ENCODE measurements at places on chromosomes 11 and 22.

GRCh38 chr22:49380828-49381114, 446.9 kb downstream of the BRD1 start:
- no peak for DNase-seq

- DNase-seq: peak; percentile 17
Measured at GRCh38 chr11:119941171-119941570, 196.7 kb downstream of the TRIM29 start.

DNA sequence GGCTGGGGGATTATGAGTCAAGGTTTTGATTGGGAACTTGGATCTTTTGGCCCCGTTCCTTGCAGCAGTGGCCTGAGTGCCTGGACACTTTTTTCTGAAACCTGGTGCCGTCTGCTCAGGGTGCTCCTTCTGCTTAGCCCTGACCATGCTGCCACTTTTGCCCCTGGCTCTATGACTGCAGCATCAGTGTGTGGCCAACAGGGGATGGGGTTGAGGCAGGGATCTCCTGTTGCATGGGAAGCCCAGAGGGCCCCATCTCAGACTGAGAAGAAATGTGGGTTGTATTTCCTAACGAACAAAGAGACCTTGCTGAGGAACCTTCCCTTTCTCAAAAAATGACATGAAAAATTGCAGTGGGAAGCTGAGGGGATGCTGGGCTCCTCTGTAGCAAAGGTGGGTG, 18.7 kb downstream of the POU2F3 start:
- no peak for DNase-seq

GRCh38 chr11:44573333-44573732, 7.9 kb downstream of the CD82 start:
- DNase-seq: no peak

- DNase-seq: no peak
Measured at GRCh38 chr11:118521892-118522311, 5.4 kb upstream of the TTC36 start.

DNA sequence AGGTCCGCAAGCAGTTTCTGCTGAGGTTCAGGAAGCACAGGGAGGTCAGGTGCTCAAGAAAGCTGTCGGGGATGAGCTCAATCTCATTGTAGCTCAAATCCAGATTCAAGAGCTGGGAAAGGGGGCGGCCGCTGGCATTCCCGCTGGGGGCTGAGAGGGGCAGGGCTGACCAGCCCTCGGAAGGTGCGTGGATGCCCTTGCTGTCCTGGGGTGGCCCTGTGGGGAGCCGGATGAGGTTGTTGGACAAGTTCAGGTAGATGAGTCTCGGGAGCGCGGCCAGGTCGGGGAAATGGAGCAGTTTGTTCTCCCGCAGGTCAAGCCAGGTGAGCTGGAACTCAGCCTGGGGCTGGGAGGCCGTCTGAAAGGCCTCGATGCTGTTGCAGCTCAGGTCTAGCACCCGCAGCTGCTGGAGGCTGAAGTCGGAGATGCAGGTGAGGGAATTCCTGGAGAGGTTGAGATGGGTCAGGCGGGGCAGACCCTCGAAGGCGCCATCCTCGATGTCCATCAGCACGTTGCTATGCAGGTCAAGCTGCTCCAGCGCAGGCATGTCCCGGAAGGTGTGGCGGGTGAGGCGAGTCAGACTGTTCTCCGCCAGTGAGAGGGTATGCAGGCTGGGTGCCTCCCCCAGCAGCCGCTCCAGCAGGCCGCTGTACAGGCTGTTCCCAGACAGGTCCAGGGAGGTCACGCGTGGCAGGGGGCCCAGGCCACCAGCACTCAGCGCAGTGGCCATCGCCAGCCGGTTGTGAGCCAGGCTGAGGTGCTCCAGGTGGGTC, 9.8 kb downstream of the LRRC32 start:
- peak; percentile 65 for DNase-seq

DNA sequence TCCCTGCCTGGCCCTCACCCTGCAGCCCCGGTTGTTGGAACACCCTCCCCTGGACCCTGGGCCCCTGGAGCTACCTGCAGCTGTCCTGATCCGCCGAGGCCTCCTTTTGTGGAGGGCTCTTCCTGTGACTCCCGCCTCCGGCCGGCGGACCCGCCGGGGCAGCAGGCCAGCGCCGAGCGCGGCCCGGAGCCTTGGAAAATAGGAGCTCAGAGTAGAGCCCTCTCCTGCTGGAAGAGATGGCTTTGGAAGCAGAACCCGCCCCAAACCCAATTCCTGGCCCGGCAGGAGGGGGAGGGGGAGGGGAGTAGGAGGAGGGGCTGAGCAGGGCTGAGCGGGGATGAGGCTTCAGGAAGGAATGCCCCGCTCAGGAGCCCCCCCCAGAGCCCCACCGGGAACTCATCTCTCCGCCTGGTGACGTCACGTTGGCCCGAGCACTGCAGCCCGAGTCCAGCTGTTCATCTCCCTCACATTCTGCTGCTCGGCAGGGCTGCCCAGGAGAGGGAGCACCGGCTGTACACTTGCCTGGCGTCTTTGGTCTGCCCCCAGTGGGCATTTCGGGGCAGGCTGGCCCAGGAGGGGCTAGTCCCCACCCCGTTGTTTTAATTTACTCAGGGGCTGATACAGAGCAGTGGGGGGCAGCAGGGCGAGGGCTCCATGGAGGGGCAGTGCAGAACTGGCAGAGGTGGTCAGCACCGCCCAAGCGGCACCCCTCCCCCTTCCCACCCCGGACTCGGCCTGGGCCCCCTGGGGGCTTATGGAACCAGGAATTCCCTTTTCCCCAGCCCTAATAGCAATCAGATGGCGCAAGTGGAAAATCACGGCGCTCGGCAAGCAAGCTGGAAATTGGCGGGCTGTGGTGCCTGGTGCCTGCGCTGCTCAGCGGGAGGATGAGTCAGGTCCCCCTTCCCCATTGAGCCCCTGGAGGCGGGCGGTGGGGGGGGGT, at the start of gene MRGPRF:
TSS of gene MRGPRF (minus strand) at position 238 of the 943 bp plus-strand sequence. CDS start 3,345 bp downstream, outside the sequence.
- peak; percentile 94 for DNase-seq

DNA sequence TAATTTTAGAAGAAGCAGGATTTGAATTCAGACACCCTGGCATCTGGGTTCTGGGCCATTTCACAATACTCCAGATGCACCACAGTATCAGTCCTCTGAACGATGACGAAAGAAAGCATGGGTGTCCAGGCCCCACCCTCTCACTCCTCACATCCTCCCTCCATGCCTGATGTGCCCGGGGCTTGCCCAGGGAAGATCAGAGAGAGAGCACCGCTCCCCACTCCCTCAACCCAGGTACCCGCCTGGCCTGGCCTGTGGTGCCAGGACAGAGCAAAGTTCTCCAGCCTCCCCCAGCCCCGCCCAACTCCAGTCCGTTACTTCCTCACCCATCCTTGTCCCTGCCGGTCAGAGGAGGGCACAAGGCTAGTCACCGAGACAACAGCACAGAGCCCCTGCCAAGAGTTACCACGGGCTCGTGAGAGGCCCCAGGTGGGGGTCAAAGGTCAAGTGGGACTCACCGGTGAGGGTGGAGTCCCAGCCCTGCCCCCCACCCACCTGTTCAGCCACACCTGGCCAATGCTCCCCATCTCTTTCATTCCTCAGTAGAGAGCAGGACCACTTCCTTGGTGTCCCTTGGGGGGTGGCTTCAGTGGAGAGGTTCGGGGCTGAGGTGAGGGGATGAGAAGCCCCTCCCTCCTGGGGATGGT, 8.1 kb downstream of the BCL9L start:
- DNase-seq: no peak

- DNase-seq: peak; percentile 57
Measured at GRCh38 chr11:1307998-1308742, 1.3 kb downstream of the TOLLIP start.

DNA sequence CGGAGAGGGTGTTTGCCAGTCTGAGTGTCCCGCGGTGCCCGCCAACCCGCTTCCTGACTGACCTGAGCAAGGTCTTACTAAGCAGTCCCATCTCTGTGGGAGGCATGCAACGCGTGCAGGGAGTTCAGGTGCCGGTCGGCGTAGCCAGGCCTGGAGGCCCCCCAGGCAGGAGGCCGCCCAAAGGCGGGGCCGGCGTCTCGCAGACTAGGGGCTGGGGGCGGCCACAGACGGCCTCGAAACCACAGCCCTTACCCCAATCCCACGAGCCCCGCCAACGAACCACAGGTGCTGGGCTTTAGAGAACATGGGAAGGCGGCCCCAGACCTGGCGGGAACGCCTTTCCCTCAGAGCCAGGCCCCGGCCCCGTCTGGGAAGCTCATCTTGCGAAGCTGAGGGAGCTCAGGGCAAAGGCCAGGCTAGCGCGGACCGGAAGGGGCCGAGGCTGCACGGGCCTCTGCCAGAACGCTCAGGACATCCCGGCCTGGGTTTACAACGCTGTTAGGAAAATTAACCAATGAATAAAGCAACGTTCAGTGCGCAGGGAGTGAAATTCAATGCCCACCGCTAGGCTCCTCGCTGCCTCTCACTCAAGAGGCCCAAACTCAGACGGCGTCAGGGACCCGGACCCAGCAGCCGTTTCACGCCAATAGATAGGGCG, 2.1 kb upstream of the MTFP1 start:
- no peak for DNase-seq

GRCh38 chr22:47460861-47461260, 698.4 kb downstream of the TBC1D22A start:
- DNase-seq: no peak

- DNase-seq: peak; percentile 47
Measured at GRCh38 chr22:47328550-47329243, 566.2 kb downstream of the TBC1D22A start.

DNA sequence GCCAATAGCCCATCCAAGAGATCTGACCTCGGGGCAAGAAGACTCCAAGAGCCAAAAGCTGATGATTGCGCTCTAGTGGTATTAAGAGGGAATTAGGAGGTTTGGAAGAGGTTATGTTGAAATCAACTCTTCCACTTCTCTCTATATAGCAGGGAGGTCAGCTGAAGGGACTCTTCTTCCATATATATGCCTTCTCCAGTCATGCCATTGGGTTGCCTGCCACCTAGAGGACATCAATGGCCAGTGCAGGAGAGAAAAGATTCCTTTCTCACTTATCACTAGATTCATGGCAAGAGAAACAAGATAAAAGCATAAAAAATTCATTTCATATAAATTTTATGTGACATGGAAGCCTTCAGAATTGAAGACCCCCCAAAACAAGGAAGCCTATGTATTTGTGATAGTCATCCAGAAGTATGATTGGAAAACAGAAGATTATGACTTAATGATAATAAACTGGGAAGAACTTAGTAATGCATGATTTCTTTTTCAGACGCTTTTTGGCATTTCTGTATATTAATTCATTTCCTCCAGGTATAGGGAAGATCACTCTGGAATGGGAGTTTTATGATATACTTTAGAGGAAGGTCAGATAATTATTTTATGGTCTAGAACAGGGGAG, 435.1 kb upstream of the DDI1 start:
- DNase-seq: no peak

GRCh38 chr22:30047364-30047738, 32.9 kb upstream of the HORMAD2 start:
- DNase-seq: no peak

GRCh38 chr11:10304495-10305261, at the start of gene ADM:
Gene ADM (plus strand): TSS chr11:10305073. CDS start chr11:10305701, 628 bp downstream.
- DNase-seq: peak; percentile 89

GRCh38 chr11:19813158-19813879, 100.7 kb downstream of the NAV2 start:
- no peak for DNase-seq

- DNase-seq: no peak
Measured at GRCh38 chr11:25943777-25944661, 387.9 kb upstream of the ANO3 start.

DNA sequence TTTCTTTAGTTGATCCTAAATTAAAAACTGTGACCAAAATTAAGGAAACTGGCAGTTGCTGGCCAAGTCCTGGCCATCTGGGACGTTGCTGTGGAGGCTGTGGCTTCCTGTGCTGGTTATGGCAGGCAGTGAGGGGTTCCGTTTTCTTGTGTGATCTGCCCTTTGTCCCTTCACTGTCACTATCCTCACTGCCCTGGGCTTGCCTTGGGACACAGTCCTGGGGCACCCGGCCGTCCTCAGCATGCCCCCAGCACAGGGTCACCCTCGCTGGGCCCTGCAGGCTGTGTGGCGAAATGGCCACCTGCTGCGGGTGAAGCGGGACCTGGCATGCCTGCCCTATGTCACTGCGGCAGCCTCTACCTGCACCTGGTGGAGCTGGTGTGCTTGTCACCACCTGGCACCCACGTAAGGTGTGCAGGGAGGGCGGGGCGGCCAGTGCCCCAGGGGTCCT, 52.5 kb upstream of the SLC22A12 start:
- no peak for DNase-seq

DNA sequence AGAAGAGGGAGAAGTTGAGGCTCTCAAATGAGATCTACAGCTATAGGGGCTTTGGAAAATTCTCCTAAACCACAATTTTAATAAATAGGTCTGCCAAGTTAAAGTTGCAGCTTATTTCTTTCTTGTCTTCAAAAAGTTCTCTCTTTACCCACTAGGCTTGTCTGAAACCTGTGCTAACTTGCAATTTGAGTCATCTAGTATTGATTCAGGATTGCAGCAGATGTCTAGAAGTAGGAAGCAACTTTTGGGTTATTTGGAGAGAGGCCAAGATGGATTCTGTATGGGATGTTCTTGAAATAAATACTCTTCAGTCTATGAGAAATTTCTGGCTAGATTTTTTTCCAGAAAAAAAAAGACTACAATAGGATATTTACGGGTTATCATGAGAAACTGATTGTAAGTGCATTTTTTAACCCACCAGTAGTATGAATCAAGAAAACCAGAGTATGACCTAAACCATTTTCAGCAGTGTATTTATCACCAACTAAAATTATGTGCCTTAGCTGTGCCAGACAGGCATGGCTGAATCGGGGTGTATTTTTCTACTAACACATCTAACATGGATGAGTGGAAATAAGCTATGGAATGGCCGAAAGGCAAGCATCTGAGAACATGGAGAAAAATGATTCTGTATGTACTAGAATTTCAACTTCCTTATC, 4.9 kb upstream of the RAB38 start:
- no peak for DNase-seq

- no peak for DNase-seq
Measured at GRCh38 chr22:20009018-20009491, 7.6 kb downstream of the ARVCF start.

GRCh38 chr11:66820381-66820780, 22.9 kb upstream of the RCE1 start:
- no peak for DNase-seq

- DNase-seq: no peak
Measured at GRCh38 chr11:34394771-34395300, 37.0 kb upstream of the ABTB2 start.

GRCh38 chr22:32754413-32755041, 47.0 kb upstream of the TIMP3 start:
- no peak for DNase-seq

GRCh38 chr22:44196731-44197131, 16.0 kb downstream of the PARVG start:
- DNase-seq: no peak

All from left forelimb (tissue), 1 donor.